Pons (tissue), 1 donor: ENCODE measurements at places on chromosomes 6 and 20.

GRCh38 chr6:156189714-156190113 lies 587.5 kb upstream of the ARID1B start:
- no peak for DNase-seq

DNA sequence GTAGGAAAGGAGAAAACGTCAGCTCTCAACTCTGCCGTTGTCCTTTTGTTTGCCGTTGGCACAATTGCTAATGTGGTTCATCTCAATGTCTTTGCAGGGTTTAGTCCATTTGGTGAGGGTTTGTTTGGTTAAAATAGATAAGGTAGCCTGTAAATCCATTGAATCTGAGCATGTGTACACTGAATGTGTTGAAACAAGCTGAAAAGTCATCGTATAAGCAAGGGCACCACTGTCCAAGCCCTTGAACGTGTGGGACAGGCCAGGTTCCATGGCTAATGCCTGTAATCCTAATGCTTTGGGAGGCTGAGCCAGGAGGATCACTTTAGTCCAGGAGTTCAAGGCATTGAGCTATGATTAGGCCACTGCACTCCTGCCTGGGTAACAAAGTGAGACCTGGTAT lies 224.7 kb upstream of the PLCB4 start:
- no peak for DNase-seq

DNA sequence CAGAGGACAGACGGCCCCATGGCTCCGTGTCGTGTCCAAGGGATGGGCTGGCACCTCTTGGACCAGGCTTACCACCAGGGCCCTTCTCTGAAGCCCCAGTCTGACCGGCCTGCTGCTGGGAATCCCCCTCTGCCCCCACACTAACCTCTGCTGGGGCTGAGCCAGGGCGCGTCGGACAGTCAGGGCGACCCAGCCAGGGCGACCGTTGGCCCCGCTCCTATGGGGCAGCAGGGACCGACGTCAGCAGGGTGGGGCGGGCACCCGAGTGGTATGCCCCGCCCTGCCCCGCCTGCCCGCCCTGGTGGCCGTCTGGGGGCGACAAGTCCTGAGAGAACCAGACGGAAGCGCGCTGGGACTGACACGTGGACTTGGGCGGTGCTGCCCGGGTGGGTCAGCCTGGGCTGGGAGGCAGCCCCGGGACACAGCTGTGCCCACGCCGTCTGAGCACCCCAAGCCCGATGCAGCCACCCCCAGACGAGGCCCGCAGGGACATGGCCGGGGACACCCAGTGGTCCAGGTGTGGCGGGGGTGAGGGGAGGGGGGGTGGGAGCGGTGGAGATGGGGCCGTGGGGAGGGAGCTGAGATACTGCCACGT lies at the start of gene SLC17A9:
SLC17A9 (plus strand) TSS at position 337 of the 595 bp plus-strand sequence; CDS start at position 459, 122 bp downstream.
- DNase-seq: no peak

DNA sequence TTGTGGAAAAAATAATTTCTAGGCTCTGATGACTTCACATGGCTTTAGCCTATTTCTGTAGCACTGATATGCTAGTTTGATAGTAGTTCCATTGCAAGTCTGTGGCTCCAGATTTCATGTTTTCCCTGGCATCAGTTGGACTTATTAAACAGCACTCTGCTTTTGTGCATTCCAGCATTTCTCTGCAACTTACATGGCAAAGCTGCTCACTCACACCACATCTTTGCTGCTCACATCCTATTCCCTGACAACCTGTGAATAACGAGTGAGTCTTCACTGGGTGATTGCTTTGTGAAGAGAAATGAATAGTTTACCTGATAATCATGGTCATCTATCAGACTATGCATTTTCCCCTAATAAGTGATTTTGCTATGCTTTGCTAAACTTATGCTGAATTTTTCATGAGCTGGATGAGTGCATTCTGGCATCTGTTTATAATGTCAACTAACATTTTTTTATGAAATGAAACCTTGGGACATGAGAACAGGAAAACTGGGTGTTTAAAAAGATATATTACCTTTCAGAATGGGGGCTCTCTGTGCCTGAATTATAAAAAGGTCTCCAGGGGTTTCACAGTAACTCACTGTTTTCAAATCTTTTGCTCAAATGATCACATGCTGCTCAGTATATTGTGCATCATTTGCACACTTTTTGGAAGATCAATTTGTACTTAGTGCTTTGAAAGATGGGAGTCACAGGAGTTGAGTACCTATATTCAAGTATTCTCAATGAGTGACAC lies 301.8 kb downstream of the TBC1D32 start:
- DNase-seq: no peak

- DNase-seq: no peak
Observed at GRCh38 chr20:8527998-8528723, 396.1 kb downstream of the PLCB1 start.

DNA sequence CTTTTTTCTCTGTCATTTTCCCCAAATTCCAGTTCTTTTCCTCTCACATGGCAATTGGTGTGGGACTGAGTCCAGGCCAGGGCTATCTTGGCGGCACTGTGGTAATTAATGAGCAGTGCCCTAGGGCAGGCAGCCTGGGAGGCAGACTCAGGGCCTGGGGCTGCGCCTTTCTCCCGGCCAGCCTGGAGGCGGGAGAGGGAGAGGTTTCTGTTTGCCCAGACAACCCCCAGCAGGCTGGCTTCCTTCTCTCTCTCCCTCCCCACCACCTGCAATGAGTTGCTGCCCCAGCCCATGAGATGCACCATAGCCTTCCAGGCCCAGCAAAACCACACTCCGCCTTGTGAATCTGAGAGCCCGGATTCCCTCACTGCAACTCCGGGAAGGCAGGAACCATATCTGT lies 15.1 kb upstream of the CCDC167 start:
- DNase-seq: no peak

GRCh38 chr20:58883241-58883691 lies 30.8 kb downstream of the GNAS start:
- DNase-seq: no peak

DNA sequence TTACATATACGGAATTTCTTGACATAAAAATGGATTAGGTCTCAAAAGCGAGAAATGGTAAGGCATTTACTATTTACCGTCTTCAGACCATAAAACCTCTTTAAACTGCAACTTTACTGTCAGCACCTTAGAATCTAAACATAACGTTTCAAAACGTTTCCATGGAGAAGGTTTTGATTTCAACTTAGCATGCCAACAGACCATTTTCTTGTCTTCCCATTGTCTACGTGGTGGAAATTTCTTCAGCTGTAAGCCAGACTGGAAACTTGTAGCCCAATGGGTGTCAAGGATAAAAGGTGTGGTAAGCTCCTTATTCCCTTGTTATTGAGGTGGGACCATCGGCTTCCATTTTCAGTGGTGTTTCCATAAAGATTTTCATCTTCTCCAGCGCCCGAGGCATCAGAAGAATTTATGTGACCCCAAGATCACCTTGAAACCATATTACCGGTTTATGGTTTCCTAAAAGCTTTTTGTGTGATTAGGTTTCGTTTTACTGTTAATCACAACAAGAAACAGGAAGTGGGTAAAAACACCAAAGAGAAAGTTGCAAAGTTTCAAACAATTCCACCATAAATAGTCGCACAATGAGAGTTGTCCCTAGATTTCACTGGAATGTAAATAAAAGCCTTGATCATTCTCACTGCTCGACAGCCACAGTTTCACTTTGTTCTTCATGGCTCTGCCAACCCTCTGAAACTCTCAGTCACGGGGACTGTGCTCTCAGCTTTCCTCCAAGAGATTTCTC lies 63.0 kb upstream of the CD2AP start:
- DNase-seq: peak; percentile 51

- DNase-seq: no peak
Observed at GRCh38 chr6:89695667-89696066, 57.1 kb upstream of the LYRM2 start.

- DNase-seq: no peak
Observed at GRCh38 chr20:51366155-51366886, 176.2 kb downstream of the NFATC2 start.
